ENCODE measurements at places on chromosomes 3 and 15.

- DNase-seq, result no peak
These were observed 29.7 kb upstream of the MYRIP start for GRCh38 chr3:39779511-39780230.

DNA sequence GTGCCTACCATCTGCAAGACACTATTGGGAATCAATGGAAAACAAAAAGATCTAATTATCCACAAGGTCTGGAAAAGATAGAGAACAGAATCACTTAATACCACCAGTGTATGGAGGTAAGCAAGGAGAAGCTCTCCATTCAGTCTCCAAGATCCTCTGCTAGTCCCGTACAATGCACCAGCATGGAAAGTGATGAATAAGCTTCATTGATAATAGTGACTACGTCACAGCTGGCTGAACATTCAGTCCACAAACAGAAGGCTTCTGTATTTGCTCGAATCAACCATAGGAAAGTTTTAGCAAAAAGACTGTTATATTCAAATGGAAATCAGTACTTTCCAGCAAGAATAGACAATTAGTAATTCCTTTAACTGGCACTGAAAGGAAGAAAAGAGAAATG is 42.9 kb downstream of the IGSF11 start:
- DNase-seq, result no peak

DNA sequence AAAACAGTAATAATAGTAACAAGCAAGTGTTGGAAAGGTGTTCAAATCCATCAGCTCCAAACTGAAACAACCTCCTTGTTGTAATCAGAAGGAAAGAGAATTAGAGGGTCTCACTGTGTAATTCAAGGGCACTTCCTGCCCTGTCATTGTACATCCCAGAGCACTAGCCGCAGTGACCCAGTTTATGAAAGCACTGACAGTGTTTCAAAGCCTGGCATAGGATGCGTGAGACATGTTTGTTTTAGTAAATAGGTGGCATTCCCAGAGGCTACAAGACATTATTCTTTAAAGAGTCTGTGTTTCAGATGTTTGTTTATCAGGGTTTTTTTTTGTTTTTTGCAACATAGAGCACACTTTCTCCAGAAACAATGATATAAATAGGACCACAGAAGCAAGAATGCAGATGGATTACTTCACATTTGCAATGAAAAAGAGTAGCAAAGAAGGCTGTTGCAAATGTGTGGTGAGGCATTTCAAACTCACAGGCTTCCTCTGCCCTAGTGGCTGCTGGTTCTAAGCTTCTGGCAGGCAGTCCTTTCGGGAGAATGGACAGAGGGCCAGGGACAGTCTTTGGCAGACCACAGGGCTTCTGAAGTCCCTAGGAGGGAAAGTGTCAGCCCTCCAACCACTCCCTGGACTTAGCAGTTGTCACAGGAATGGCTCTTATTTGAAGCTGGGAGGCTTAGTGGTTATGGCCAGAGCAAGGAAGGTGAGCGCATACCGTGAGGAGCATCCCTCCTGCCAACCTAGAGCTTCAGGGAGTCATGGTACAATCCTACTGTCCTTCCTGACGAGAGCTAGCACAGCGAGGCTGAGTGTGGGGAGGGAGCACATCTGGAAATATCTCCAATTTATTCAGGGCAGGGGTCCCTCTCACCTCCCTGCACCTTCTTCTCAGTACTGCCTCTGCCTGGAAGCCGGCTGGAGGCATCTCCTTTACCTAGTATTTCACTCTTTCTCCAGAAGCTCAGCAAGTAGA is 31.4 kb upstream of the TIPARP start:
- DNase-seq, result no peak

- DNase-seq, result no peak
These were observed 145.7 kb downstream of the BBX start for GRCh38 chr3:107668416-107668815.

DNA sequence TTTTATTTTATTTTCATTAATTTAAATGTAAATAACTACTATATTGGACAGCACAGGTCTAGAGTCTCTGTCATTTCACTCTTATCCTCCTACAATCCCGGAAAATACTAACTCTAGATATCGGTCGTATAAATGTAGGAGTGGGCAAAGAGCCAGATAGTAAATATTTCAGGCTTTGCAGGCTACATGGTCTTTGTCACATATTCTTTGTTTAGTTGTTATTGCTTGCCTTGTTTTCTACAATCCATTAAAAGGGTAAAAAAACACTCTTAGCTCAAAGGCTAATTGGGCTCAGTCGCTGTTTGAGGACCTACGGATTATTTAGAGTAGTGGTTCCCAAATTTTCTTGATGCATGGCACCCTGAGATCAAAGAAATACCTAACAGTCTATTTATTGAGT is 1.7 kb downstream of the KNL1 start:
- DNase-seq, result no peak

- DNase-seq, result no peak
These were observed 112.5 kb upstream of the NR2F2 start for GRCh38 chr15:96217983-96218382.

DNA sequence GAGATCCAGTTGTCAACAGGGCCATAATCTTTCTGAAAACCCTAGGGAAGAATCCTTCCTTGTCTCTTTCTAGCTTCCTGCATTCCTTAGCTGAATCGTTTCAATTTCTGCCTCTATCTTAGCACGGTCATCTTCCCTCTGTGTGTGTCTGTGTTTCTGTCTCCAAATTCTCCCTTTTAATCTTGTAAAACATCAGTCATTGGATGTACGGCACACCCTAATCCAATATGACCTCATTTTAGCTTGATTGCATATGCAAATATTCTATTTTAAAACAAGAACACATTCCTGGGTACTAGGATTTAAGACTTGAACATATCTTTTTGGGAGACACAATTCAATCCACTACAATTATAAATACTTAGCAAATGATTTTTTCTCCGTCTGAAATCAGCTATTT is 600.3 kb downstream of the GBE1 start:
- no peak for DNase-seq

- DNase-seq, result no peak
These were observed 63.4 kb upstream of the ADAMTS17 start for GRCh38 chr15:100405179-100405578.

DNA sequence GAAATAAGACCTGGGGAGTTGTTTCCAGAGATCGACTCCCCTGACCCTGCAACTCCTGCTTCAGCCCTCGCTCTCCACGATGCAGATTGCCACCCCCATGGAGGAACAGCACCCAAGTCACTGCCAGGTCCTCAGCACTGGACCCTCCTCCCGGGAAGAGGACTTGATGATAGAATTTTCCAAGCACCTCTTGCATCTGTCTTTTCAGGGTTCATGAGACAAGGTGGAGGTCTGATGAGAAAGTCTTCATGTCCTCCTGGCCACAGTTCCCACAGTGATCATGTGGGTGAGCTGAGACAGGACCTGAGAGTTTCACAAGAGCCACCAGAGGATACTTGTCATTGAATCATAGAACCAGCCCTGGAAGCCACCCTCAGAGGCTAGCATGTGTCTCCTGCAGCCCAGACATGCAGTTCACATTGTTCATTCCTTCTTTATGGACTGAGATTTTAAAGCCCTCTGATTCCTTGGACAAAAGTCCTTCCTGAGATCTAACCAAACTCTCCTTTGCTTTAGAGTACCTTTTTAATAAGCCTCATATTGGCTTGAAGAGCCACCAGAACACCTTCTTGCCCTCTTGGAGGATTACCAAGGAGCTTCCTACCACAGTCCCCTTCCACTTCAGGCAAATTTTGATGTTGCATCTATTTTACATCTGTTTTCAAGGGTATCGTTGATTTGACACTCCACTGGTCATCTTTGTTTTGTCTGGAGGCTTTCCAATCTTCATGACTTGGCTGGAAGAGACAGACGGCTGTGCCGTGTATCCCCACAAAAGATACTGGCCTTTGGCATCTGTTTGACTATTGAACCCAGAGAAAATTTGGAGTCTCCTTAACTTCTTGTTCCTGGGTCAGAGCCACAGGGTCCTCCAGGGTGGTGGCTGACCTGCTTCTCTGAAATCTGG is 224.8 kb upstream of the BHLHE40 start:
- no peak for DNase-seq

- no peak for DNase-seq
These were observed 1.4 kb downstream of the U2SURP start for GRCh38 chr3:143002727-143003126.

DNA sequence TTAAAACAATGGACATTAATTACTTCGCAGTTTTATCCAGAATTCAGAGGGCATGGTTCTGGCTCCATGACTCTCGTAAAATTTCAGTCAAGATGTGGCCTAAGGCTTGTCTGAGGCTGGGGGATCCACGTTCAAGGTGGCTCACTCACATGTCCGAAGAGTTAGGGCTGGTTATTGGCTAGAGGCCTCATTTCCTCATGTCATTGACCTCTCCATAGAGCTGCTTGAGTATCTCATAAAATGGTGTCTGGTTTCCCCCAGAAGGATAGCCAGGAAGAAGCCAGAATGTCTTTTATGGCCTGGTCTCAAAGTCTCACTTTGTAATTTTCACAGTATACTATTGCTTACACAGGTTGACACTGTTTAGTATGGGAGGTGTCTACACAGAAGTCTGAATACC is 67.3 kb upstream of the DCBLD2 start:
- no peak for DNase-seq

DNA sequence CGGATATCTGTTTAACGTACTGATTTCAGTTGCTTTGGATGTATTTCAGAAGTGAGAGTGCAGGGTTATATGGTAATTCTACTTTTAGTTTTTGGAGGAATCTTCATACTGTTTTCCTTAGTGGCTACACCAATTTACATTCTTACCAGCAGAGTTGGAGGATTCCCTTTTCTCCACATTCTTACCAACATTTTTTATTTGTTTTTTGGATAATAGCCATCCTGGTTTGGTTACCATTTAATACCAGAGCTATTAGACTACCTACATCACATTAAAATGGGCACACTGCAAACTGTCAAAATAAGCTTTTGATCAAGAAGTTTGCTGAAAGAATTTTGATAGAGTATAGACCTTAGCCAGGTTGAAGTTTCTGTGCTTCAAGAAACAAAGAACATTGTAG is 217.2 kb upstream of the CFAP20DC start:
- DNase-seq, result no peak

DNA sequence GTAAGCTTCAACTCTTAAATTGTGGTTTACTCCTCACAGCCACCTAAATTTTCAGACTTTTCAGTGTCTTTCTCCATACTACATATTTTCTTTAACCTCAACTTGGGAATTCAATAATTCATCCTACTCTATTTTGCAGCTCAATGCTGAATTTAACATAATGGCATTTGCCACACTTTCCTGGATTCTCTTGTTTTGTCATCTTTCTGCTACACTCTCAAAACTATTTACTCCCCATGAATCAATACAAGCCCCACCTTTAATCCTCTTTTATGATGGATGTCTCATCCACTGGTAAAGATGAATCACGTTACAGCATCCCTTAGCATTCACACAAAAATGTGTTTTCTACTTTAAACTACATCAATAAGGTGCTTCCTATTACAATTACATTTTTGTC is 19.6 kb upstream of the CHMP2B start:
- DNase-seq, result no peak

- DNase-seq, result no peak
These were observed 121.6 kb downstream of the TFDP2 start for GRCh38 chr3:142027735-142028134.

- DNase-seq, result no peak
These were observed 135.1 kb downstream of the TMCO5A start for GRCh38 chr15:38069511-38070011.

DNA sequence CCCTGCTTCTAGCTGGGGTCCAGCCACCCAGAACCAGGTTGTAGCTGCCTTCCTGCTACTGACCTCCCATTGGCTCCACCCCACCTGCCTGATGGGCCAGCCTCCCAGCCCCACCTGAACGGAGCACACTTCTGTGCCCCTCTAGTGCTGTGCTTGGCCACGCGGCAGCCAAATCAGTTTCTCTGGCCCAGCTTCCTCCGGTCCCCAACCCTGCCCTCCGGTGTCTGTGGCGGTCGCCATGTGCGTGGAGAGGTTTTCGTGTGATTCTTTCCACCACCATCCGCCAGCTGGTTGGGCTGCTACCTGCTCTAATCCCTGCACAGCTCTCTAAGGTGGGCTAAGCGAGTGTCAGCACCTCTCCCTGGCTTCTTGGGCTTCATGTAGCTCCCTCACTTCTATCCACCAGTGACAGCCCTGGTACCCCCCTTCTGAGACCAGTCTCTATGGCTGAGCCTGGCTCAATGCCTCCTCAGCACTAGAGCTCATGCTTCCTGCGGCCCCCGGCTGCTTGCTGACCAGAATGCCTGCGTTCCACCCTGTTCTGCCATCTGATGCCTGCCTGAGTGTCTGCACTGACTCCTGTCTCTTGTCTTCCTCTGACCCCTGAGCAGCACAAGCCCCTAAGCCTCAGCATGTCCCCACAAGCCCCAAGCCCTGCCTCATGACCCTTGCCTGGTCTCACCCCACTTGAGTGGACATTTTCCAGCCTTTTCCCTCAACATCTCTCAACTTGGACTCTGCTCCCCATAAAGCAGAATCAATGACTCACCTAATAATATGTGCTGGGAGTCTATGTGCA is 23.2 kb upstream of the MAGEF1 start:
- no peak for DNase-seq

GRCh38 chr3:49005998-49006397 is 1.2 kb upstream of the WDR6 start:
- no peak for DNase-seq

DNA sequence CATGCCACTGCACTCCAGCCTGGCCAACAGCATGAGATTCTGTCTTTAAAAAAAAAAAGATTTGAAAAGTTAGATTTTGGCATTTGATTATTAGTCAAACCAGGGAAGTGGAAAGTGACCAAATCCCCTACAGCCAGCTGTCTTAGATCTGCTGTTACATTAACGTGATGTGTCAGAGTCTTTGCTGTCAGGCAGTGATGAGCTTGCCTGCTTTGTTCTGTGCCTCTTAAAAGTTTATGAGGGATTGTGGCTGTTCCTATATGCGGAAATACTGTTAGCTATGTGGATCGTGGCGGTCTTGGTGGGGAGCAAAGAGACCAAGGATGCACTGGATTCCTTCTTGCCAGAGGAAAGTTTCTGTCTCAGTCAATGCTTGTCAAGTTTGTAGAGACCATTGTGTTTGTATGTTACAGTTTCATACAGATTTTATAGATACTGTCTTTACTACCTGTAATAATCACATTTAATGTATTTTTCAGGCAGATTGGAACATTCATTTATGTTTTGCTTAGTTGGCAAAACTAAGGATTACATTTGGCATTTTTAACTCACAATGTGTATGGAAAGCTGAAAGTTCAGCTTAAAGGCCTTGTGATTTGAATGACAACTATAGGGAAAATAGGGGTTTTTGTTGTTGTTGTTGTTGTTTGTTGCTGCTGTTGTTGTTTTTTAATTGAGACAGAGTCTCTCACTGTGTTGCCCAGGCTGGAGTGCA is 137.4 kb downstream of the VPS8 start:
- DNase-seq, result no peak

DNA sequence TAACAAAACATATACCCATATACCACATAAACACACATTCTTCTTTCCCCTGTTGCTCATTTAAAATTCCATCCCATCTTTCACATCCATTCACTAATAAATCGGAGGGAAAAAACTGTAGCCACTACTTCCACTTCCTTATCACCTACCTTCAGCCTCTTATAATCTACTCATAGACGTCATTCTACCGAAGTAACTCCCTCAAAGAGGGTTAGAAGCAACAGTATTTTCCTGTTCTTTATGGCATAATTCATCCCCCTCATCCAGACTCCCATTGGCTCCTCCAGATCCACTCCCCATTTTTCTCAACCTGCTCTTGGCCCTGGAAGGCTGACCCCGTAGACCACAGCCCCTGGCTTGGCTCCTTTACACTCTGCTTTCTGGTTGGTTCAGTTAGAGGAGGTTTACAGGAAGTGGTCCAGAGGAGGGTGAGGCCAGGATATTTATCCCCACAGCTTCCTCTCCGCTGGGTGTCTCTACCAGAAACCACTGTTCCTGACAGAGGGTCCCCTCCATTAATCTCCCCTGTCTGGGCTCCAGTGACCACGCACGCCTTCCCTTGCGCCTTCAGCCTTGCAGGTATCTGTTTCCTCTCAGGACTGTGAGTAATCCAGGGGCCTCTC is 46.3 kb downstream of the FMN1 start:
- DNase-seq, result no peak
